Activated CD4-positive, alpha-beta T cell treated with anti-CD3 and anti-CD28 coated beads, Interleukin-2, amount 10 ng/mL, durations not matched to agents 24 days and 14 days (primary cell): ENCODE measurements at places on chromosomes 5 and 9. TPM values are rescaled to one million over a fixed set of nuclear protein-coding genes. Genes with fewer than 3 reads are reported as not detected.

EPB41L4B gene
- 1.2 and 1.5 TPM in 2 replicates for total RNA-seq

ERMP1 gene
- 17.3 and 18.0 TPM in 2 replicates for total RNA-seq

AMBP gene
- not detected in 2 replicates for total RNA-seq

KLF9 gene
- 16.3 and 16.5 TPM in 2 replicates for total RNA-seq

INSL6 gene
- total RNA-seq: not detected in 2 replicates

PLAC8L1 gene
- 0.57 and 1.2 TPM in 2 replicates for total RNA-seq

IL33 gene
- total RNA-seq: not detected in 2 replicates

SEMA5A gene
- not detected in 2 replicates for total RNA-seq

ZNF483 gene
- total RNA-seq: 1.8 and 2.2 TPM in 2 replicates

SLC36A3 gene
- total RNA-seq: not detected in 2 replicates

APC gene
- total RNA-seq: 19.1 and 20.4 TPM in 2 replicates

PCDHGB4 gene
- total RNA-seq: 0.21 TPM in 2 replicates

DNA sequence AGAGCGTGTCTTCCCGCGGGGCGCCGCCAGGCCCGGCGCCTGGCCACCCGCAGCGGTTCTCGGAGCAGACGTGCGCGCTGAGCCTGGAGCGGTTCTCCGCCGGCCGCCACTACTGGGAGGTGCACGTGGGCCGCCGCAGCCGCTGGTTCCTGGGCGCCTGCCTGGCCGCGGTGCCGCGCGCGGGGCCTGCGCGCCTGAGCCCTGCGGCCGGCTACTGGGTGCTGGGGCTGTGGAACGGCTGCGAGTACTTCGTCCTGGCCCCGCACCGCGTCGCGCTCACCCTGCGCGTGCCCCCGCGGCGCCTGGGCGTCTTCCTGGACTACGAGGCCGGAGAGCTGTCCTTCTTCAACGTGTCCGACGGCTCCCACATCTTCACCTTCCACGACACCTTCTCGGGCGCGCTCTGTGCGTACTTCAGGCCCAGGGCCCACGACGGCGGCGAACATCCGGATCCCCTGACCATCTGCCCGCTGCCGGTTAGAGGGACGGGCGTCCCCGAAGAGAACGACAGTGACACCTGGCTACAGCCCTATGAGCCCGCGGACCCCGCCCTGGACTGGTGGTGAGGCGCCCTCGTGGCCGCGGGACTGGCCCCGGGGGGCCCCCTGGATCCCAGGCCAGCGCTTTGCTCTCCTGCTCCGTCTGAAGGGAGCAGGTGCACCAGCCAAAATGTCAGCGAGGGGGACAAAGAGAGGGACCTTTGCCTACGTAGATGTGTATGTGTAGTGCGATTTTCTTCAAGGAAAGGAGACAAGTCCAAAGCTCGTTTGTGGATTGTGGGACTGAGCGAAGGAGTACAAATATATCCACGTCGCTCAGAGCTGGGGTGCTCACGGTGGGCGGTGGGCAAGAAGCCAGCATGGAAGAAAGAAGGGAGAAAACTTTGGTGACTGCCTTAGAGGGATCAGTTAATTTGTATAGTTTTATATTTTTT is 19.5 kb downstream of the BTNL9 start:
- no peak for DNase-seq

GRCh38 chr9:111501648-111502047 is 17.5 kb upstream of the ECPAS start:
- DNase-seq: no peak

DNA sequence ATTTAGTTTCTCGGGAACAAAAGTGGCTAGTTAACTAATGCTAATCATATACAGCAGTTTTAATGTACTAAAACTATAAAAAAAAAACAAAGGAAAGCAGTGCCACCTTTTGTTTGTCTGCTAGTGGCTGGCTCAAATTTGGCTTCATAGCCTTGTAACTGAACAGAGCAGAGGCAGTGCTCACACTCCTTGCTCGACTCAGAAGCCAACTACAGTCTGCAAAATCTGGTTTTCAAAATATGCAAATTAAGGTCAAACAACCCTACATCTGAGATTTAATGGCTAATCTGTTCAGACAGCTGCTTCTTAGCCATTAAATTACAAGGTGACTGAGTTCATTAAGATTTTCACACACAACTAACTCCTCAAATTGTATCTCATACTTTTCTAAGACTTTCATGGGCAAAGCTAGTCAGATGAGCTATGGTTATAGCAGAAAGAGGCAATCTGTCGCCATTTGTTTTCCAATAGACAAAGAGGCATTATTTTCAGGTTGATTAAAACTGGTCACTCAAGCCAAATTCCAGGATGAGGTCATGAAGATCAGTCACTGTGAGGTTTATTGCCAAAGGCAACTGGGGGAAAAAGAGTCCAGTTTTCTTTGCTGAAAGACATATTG is 56.8 kb upstream of the EPB41L4A start:
- DNase-seq: no peak

DNA sequence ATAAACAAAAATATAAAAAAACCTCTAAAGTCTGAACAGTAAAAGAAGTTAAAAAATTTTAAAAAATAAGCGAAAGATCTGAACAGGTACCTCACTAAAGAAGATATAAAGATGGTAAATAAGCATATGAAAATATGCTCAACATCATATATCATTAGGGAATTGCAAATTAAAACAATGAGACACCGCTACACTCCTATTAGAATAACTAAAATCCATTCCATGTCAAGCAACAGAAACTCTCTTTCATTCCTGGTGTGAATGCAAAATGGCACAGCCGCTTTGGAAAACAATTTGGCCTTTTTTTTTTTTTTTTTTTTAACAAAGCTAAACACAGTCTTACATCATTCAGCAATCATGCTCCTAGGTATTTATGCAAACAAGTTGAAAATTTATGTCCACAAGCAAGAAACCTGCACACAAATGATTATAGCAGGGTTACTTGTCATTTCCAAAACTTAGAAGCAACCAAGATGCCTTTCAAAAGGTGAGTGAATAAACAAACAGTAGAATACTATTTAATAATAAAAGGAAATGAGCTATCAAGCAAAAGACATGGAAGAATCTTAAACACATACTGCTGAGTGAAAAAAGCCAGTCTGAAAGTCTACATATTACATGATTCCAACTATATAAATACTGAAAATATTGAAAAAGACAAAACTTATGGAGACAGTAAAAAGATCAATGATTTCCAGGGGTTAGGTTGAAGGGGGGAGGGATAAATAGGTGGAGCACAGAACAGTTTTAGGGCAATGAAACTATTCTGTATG is 22.1 kb downstream of the ANXA1 start:
- DNase-seq: no peak

DNA sequence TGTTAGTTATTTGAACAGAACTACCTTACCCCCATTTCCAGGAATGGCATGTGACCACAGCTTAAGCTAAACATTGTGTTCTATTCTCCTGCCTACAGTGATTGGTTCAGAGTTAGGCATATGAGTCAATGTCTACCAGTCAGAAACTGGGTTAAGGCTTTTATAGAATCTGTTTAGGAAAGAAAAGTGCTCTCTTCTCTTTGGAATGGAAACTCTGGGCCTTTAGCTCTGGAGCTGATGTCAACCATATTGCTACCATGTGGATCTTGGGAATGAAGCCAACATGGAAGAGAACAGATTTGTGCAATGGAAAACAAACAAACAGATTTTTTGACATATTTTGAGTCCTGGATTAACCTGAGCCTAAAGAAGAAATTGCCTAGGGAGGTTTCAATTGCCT is 488.9 kb upstream of the TNC start:
- DNase-seq: no peak

- DNase-seq: no peak
Measured at GRCh38 chr5:135445306-135445985, 1.7 kb downstream of the DCANP1 start.

GRCh38 chr5:101278011-101278687 is 375.1 kb upstream of the ST8SIA4 start:
- DNase-seq: no peak

DNA sequence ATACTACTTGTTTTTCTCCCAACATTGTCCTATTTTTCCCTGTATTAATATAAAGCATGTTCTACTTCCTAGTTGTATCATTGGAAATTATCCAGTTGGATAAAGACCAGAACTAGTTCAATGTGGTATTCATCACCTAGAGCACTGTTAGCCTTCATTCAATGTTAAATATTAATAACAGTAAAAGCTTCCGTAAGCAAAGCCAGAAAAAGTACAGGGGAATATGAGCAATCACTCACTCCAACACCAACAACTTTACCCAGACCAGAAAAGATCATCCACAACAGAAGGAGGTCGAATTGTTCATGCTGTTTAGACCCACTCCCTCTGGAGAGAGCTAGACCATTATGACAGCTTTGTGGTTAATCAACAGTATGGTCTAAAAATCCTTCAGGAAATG is 728.4 kb downstream of the MAT2B start:
- DNase-seq: no peak

DNA sequence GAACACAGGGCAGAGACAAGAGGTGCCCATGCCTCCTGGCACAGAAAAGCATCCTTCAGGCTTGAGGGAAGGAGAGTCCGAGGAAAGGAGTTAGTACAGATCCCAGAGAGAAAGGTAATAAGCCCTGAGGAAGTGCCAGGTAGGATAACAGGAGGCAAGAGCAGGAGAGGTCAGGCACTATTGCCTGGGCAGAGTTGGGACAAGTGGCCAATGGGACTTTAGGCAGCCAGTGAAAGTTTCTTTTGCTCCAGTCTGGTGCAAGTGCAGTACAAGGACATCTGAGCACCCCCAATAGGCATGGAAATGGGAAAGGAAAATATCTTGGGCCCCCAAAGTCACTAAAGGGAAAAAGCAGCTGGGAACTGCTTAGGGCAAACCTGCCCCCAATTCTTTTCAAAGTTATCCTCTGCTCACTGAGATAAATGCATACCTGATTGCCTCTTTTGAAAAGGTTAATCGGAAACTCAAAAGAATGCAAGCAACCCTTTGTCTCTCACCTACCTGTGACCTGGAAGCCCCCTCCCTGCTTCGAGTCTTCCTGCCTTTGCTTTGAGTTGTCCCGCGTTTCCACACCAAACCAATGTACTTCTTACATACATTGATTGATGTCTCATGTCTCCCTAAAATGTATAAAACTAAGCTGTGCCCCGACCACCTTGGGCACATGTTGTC is 46.5 kb downstream of the ELOVL7 start:
- no peak for DNase-seq

GRCh38 chr9:85016384-85017006 is 347.0 kb downstream of the NTRK2 start:
- DNase-seq: no peak

GRCh38 chr9:136181784-136182419 is 23.0 kb downstream of the LHX3 start:
- no peak for DNase-seq

DNA sequence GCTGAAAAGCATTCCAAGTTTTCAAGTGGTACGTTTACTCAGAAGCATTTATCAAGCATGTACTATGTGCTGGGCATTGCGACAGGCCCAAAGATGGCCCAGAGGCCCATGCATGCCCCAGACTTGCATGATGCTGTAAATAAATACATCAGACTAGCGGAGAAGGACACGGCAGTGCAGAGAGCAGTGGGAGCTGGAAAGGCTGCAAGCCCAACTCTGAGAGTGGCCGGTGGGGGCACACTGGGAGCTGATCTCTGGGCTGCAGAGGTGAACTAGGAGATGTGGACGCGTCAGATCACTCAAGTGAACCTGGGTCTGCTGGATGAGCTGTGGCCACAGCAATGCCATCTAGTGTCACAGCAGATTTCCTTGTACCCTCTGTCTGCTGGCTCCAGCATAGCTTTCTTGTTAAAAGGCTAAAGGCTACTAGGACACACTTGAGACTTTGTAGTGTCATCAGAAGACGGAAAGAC is 246.9 kb downstream of the FANCC start:
- DNase-seq: no peak

DNA sequence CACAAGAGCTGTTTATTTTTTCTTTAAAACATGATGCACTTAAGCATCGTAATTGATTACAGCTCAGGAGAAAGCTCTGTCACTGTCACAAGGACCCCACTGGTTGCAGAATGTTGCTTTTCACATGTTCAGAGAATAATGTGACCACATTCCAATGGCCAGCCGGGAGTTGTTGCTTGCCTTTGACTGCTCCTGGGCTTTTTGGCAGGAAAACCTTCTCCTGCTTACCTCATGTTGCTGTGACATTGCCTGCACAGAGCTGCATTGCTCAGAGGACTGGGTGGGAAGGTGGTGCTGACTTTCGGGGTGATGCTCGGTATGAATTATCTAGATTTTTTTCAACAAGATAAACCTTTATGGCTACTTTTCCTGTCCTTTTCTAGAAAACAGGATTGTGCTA is 88.2 kb downstream of the PALM2AKAP2 start:
- no peak for DNase-seq

DNA sequence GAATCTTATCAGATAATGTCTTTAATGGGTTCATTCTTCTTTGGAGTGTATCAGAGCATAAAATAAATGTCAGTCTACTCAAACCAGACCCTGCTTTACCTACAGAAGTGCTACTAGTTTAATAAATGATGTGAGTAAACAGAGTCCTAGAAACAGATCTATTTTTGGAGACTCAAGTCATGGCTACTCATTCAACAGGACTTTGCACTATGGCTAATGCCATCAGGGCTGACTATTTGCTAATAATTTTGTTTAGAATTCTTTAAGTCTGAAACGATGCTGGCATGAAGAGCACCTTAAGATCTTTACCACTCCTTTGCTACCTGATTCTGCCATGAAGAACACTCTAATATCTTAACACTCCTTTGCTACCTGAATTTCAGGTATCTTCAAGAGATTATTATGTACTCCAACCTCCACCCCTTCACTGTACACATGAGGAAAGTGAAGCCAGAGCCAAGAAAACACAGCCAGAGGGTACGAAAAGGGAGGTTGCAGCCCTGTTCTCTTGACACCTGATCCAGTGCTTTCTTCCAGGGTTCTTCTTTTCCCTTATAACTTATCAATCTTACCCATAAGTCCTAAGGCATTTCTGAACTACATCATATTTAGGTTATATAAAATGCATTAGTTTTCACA is 62.4 kb downstream of the ZNF608 start:
- no peak for DNase-seq

DNA sequence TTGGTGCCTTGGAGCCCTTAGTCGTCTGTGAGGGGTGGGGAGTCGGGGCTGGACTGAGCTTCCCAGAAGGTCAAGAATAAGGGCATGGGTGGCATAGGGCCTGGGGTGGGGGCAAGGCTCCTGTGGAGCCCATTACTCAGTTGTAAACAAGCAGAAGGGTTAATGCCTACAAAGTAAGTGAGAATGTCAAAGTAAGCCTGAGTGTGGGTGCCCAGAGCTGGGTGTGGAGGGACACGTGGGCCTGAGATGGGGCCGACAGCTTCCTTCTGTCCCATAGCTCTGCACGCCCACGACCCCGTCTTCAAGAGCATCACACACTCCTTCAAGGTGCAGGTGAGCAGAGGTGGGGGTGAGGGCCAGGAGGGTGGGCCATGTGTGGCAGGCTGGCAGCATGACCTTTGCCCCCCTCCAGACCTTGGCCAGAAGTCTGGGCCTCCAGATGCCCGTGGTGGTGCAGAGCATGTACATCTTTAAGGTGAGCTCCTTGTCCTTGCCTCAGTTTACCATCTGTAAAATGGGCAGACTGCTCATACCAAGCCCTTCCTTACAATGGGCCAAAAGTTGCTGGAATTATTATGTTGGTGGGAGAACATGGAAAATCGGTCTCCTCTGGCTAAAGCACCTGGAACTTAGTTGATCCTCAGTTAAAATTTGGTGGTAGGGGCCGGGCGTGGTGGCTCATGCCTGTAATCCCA is 11.1 kb downstream of the DOLK start:
- DNase-seq: no peak
